ENCODE measurements at places on chromosomes 1 and 21.

DNA sequence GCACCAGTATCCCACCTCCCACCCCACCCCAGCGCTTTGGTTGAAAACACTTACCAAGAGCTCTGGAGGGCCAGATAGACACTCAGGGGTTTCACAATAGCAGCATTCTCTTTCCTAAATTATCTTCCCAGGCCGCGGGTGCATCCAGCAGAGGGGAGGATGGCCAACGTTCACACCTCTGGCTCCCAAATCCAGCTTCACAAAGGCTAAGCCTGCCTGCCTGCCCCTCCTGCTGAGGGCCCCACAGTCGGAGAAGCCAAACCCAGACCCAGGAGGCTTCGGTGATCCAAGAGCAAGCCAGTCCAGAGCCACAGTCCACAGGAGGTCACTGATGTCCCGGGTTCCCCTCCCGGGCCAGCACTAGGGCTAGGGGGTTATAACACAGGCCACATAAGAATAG, 231.9 kb downstream of the TRABD2B start:
- H3K4me1 ChIP-seq = no peaks in the 10 kb centered on the region
- no peak overlapping the region for H3K4me3 ChIP-seq
- no peak overlapping the region for H3K27ac ChIP-seq
- no peaks in the 10 kb centered on the region for H3K27me3 ChIP-seq

DNA sequence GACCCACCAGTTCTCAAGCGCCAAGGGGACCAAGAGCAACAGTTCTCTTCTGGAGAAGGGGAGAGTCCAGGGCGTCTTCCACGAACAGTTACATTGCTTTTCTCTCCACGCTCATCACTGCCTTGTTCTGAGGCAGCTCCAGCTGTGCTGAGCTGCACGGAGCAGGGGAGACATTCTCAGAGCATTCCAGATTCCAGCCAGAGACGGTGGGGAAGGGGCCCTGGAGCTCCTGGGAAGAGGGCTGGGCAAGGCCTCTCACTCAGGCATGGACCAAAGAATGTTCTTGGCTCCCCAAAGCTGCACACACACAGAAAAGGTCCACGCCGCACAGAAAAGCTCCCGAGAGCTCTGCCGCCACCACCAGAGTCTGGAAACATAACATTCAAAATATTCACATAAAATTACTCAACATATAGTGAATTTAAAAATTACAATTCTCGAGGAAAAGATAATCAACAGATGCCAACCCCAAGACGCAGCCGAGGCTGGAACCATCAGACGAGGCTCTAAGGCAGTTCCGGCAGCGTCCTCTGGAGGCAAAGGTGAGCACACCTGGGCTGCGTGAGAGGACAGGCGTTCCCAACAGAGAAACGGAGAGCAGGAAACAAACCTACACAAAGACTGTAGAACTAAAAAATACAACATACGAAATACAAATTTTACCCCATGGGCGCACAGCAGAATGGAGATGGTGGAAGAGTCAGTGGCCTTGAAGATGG, 40.5 kb downstream of the UBE2G2 start:
- no peaks in the 10 kb centered on the region for H3K27me3 ChIP-seq
- H3K4me3 ChIP-seq = no peak overlapping the region
- H3K4me1 ChIP-seq = peaks cover 13% of the 10 kb centered on the region
- H3K27ac ChIP-seq = no peak overlapping the region
- no peaks in the 10 kb centered on the region for H3K36me3 ChIP-seq
- DNase-seq = peak; percentile 15

GRCh38 chr1:213371847-213372619, 321.0 kb downstream of the RPS6KC1 start:
- DNase-seq = no peak
- no peaks in the 10 kb centered on the region for H3K4me1 ChIP-seq
- H3K4me3 ChIP-seq = no peak overlapping the region

- H3K4me1 ChIP-seq = no peaks in the 10 kb centered on the region
- no peak overlapping the region for H3K4me3 ChIP-seq
- no peak for DNase-seq
- no peaks in the 10 kb centered on the region for H3K27me3 ChIP-seq
Measured at GRCh38 chr1:183577897-183578465, 12.3 kb downstream of the NCF2 start.

DNA sequence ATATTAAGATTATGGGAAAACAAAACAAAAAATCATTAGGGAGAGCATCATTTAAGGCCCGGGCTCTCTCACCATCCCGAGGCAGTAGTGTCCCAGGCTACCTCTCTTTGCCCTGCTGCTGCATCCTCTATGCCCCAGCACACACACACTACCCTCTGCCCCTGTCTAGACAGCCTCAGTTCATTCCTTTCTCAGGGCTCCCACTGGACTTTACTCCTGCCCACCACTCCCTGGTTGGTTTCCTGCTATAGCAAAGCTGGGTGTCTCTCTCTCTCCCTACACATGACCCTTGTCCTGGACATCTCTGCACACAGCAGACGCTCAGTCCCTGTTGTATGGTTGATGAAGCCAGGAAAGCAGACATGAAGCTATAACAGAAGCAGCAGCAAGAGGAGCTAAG, 30.7 kb downstream of the GNG12 start:
- peaks cover 3% of the 10 kb centered on the region for H3K27me3 ChIP-seq
- no peak overlapping the region for H3K4me3 ChIP-seq
- H3K27ac ChIP-seq = no peak overlapping the region
- no peaks in the 10 kb centered on the region for H3K36me3 ChIP-seq

DNA sequence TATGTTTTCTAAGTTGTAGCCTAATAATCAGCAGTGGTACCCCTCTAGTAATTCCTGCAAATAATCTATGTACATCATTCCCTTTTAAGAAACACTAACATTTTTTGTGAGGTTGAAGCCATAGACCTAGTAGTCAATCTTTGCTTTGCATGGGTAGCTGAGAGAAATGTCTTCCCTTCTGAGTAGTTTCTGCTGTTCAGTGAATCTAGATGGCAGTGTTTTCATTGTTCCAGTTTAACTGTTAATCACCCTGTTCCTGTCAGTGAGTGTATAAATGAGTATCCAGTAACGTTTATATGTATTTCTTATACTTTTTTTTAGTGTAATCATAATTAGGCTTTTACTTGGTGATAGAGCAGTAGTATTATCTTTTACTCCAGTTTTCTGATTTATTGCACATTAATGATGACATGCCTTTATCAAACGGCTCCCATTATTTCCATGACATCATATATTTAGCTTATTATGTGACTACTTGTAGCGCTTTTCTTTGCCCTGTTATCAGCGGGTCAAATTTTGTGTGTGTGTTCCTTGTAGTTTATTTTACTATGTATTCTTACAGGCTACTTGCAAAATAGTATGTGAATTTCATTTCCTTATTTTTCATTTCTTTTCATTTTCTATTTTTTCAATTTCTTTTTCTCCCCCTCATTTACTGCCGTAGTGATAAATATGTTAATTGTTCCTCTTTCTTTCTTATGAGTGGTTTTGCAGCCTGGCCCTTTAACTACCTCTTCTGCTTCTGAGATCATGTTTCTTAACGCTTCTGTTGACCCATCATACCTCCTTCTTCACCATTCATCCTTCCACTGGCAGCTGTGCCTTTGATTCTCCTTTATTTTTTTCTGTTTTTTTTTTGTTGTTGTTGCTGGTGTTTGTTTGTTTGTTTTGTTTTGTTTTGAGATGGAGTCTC, 18.8 kb downstream of the CEP350 start:
- H3K27ac ChIP-seq = no peak overlapping the region
- H3K4me1 ChIP-seq = peaks cover 11% of the 10 kb centered on the region
- no peaks in the 10 kb centered on the region for H3K27me3 ChIP-seq
- H3K36me3 ChIP-seq = no peaks in the 10 kb centered on the region
- no peak overlapping the region for H3K4me3 ChIP-seq

DNA sequence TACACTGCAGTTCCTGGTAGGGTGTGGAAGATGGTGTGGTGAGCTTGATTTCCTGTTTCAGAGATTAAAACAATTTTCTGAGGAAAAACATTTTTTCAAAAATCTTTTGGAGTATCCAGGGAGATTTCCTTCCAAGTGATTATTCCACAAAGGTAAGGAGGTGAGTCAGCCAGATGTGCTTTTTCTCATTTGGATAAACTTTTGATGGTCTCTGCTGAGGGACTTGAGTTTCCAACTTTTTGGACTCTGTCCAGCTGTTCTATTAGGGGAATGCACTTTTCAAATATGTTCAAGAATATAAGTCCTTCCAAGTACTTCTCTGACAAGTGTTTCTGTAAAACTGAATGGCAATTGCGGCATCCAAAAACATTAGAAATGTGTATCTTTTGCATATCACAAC, 628.8 kb upstream of the ADAMTS5 start:
- no peak overlapping the region for H3K27ac ChIP-seq
- DNase-seq = no peak
- H3K4me3 ChIP-seq = no peak overlapping the region
- H3K4me1 ChIP-seq = no peaks in the 10 kb centered on the region
- no peaks in the 10 kb centered on the region for H3K36me3 ChIP-seq

DNA sequence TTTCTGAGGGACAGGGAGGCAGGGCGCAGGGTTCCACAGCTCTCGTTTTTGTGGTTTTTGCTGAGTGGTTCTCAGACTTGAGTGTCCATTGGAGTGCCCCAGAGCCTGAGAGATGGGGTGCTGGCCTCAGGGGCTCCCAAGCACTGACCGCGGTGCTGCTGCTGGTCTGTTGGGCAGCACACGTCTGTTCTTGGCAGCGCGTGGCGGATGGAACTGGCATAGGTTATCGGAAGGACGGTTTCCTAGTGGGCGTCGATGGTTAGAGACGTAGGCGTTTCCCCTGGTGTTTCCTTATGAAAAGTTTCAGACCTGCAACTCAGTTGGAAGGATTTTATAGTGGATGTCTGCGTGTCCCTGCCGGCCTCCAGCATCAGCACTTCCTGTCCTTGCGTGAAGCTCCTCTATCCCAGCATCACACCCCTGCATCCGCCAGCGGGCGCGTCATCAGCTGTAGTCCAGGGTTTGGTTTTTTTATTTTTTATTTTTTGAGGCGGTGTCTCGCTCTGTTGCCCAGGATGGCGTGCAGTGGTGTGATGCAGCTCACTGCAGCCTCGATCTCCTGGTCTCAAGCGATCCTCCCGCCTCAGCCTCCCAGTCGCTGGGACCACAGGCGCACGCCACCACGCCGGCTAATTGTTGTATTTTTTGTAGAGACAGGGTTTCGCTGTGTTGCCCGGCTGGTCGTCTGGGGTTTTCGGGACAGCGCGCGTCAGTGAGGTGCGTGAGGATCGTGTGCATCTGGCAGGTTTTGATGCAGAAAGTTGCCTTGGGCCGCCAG, 11.8 kb downstream of the RRP1 start:
- no peak overlapping the region for H3K4me3 ChIP-seq
- H3K36me3 ChIP-seq = no peaks in the 10 kb centered on the region
- no peak overlapping the region for H3K27ac ChIP-seq
- H3K27me3 ChIP-seq = no peaks in the 10 kb centered on the region

DNA sequence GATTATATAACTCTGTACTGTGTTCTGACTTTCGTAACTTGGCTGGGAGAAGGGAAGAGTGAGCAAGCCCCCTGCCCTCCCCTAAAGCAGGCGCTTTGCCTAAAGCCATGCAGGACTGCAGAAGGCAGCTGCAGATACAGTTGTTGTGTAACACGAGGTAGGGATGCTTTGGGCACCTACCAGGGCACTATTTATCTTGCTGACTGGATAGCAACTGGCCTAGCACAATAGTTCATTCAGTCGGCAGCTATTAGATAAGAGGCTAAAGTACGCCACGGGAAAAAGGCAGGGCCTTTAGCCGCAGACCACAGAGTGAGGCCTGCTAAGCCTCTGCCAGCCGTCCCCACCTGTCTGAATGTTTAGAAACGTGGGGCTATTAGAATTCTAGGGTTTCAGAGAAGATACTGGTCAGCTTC, 80.9 kb downstream of the TTC3 start:
- no peaks in the 10 kb centered on the region for H3K4me1 ChIP-seq
- H3K27ac ChIP-seq = no peak overlapping the region
- H3K36me3 ChIP-seq = no peaks in the 10 kb centered on the region
- DNase-seq = no peak
- H3K4me3 ChIP-seq = no peak overlapping the region
- no peaks in the 10 kb centered on the region for H3K27me3 ChIP-seq

- H3K27ac ChIP-seq = no peak overlapping the region
- H3K4me1 ChIP-seq = peaks cover 10% of the 10 kb centered on the region
- H3K4me3 ChIP-seq = no peak overlapping the region
- no peaks in the 10 kb centered on the region for H3K27me3 ChIP-seq
- no peak for DNase-seq
Measured at GRCh38 chr1:22457345-22457744, 5.7 kb downstream of the ZBTB40 start.

DNA sequence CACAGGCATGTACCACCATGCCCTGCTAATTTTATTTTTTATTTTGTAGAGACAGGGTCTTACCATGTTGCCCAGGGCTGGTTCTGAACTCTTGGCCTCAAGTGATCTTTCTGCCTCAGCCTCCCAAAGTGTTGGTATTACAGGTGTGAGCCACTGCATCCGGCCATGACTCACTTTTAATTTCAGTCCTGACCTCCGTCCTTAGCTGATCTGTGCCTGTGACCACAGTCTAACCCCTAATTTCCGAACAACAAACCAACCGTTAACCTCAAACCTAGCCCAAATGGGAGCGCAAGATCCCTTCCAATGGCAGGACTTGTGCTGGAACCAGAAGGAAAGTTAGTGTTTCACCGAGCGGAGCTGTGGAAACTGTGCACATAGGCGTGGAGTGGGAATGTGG, 29.3 kb upstream of the MAN1C1 start:
- H3K4me3 ChIP-seq = no peak overlapping the region
- DNase-seq = no peak
- no peaks in the 10 kb centered on the region for H3K36me3 ChIP-seq
- H3K27ac ChIP-seq = no peak overlapping the region
- H3K27me3 ChIP-seq = no peaks in the 10 kb centered on the region
- H3K4me1 ChIP-seq = peaks cover 7% of the 10 kb centered on the region

GRCh38 chr1:47849005-47849521, 148.1 kb downstream of the TRABD2B start:
- no peaks in the 10 kb centered on the region for H3K27me3 ChIP-seq
- H3K4me3 ChIP-seq = no peak overlapping the region
- no peaks in the 10 kb centered on the region for H3K36me3 ChIP-seq
- H3K4me1 ChIP-seq = no peaks in the 10 kb centered on the region
- H3K27ac ChIP-seq = no peak overlapping the region
- DNase-seq = no peak

DNA sequence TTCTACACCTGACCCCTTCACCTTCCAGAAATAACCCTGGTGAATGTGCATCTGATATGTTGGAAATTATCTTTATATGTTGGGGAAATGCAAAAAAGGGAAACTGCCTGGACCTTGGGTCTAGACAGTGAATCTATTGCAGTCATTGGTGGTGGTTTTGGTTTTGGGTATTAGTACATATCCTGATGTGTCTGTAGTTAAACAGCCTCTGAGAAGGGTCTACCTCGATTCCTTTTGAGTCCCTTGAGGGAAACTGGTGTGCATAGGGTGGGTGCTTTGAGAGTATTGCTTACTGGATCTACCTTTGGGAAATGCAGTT, 127.3 kb upstream of the KIAA0040 start:
- peaks cover 4% of the 10 kb centered on the region for H3K4me1 ChIP-seq
- H3K36me3 ChIP-seq = no peaks in the 10 kb centered on the region
- no peaks in the 10 kb centered on the region for H3K27me3 ChIP-seq
- no peak overlapping the region for H3K4me3 ChIP-seq
- no peak overlapping the region for H3K27ac ChIP-seq

DNA sequence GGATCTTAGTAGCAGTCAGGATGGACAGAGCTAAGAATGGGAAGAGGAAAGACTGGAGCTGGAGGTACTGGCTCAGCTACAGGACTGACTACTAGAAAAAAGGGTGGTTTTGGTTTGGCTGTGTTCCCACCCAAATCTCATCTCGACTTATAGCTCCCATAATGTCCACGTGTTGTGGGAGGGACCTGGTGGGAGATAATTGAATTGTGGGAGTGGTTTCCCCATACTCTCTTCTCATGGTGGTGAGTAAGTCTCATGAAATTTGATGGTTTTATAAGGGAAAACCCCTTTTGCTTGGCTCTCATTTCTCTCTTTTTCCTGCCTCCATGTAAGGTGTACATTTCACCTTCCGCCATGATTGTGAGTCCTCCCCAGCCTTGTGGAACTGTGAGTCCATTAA, 466.5 kb upstream of the DEPDC1 start:
- DNase-seq = no peak
- H3K27me3 ChIP-seq = no peaks in the 10 kb centered on the region
- no peak overlapping the region for H3K4me3 ChIP-seq
- H3K27ac ChIP-seq = no peak overlapping the region
- no peaks in the 10 kb centered on the region for H3K36me3 ChIP-seq
- H3K4me1 ChIP-seq = no peaks in the 10 kb centered on the region

Data from naive thymus-derived CD4-positive, alpha-beta T cell (primary cell).